ENCODE measurements at places on chromosomes 13 and 19.

- DNase-seq, result no peak
Measured at GRCh38 chr19:17020385-17020784, 6.2 kb downstream of the CPAMD8 start.

- no peak for DNase-seq
Measured at GRCh38 chr13:55302568-55302967, 1838.2 kb upstream of the PRR20A start.

GRCh38 chr13:89163096-89163495 lies 1491.9 kb downstream of the SLITRK5 start:
- no peak for DNase-seq

GRCh38 chr13:66558506-66558905 lies 671.6 kb downstream of the PCDH9 start:
- DNase-seq, result no peak

DNA sequence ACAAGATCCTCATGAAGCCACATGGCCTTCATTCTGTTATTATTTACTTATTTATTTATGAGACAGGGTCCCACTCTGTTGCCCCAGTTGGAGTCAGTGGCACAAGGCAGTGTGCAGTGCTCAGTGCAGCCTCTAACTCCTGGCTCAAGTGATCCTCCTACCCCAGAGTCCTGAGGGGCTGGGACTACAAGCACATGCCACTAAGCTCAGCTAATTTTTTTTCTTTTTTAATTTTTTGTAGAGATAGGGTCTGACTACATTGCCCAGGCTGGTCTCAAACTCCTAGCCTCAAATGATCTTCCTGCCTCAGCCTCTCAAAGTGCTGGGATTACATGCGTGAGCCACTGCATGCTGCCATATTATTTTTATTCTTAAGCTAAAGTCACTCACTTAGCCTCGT lies 241.4 kb downstream of the UQCRFS1 start:
- DNase-seq, result no peak

GRCh38 chr13:42645717-42646116 lies 71.8 kb downstream of the TNFSF11 start:
- DNase-seq, result no peak

DNA sequence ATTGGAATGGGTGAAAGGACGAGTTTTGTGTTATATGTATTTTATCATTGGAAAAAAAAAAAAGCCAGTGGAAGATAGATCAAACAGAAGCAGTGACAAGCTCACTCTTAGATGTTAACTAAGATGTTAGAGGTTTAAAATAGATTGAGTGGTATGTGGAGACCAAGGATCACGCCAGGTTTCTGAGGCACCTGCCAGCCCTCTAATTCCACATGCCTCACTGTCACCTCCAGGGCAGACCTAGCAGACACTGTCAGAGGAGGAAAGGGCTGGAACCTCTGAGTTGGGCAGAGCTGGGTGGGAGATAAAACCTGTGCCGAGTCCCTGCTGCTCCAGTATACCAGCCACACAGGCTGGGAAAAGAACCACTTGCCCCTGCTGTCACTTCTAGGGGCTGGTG lies 57.5 kb upstream of the SIAH3 start:
- DNase-seq, result no peak

GRCh38 chr13:33509642-33510229 lies 224.2 kb upstream of the STARD13 start:
- DNase-seq, result no peak

DNA sequence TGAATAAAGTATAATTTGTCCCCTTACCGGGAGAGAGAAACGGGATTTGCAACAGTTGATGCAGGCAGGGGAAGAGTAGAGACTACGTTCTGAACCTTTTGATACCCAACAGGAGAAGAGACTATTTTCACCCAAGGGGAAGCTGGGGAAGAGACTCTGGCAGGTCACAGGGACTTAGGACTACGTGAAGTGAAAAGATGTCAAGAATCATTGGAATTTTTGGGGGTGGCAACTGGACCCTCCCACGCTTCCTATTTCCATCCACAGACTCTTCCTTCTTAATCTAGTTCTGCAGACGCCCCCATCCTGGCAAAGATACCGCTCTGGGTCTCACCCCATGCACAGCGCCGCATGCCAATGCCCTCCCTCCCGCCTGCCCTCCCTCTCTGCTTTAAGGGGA lies 13.8 kb downstream of the CABP5 start:
- no peak for DNase-seq

- no peak for DNase-seq
Measured at GRCh38 chr19:10421240-10422045, 1.1 kb downstream of the PDE4A start.

DNA sequence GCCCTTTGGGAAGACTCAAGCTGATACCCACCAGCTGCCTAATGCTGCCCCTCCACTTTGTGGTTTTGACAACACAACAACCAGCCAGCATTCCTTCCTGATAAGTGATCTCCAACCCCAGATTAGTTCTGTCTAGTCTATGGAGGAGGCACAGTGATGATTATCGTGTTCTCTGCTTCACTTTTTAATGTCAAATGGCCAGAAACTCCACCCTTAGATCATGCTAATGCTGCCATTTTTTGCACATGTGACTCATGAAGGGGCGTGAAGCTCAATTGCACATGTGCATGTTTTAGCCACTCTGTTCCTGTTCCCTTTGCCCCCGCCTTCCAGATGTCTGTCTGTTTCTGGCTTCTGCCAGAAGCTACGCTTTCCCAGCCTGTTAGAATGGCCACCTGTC lies 199.8 kb downstream of the COG6 start:
- no peak for DNase-seq

GRCh38 chr19:28436320-28436719 lies 776.6 kb downstream of the UQCRFS1 start:
- peak; percentile 39 for DNase-seq

DNA sequence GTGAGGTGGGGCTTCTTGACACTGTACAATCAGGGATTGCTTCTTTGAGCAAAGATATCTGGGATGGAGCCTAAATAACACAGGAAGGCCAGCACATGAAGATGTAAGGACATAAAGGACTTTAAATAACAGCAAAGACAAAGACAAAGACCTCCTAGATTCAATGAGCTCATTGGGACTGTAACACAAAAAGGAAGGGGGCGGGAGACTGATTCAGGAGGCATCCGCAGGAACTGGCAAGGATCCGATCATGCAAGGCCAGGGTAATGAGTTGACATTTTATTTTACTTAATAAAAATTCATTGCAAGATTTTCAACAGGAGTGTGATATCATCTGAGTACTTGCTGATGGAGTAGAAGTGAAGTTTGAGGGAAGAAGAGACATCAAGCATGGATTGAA lies 121.5 kb downstream of the LHFPL6 start:
- DNase-seq, result no peak

GRCh38 chr13:60062502-60062901 lies 101.2 kb downstream of the DIAPH3 start:
- no peak for DNase-seq

DNA sequence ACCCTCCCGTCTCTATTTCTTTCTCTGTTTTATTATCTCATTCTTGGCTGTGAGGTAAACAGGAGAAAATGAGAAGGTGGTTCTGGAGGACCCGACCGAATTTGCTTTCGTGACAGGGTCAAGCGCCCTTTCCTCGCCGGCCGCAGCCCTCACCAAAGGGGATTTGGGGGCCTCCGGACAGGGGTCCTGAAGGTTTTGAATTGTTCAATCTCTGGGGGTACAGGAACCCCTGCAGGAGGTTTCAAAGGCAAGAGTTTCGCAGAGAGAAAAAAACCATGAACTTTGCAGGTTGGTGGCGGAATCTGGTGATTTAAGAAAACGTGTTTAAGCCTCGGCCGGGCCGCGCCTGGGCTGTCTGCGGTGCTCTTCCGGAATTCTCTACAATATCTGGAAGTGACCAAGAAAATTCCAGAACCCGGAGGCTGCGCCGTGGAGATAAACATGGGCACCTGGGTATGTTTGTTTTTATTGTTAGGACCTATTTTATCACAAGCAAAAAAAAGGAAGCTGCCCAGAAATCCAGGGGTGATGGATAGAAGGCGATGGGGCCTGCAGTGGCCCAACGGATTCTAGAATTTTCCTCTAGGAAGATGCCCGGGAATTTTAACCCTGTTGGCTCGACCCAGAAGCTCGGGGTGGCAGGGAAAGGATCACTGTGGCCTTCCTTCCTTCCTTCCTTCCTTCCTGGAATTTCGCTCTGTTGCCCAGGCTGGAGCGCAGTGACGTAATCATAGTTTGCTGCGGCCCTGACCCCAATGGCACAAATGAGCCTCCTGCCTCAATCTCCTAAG lies 14.2 kb upstream of the PTBP1 start:
- DNase-seq, result no peak

- DNase-seq, result no peak
Measured at GRCh38 chr13:29301027-29301426, 294.5 kb downstream of the SLC7A1 start.

- no peak for DNase-seq
Measured at GRCh38 chr13:110759710-110760109, 46.2 kb downstream of the ING1 start.

- no peak for DNase-seq
Measured at GRCh38 chr13:87952377-87952776, 281.2 kb downstream of the SLITRK5 start.

GRCh38 chr13:109496216-109496615 lies 290.2 kb downstream of the IRS2 start:
- no peak for DNase-seq

- no peak for DNase-seq
Measured at GRCh38 chr13:46468570-46469463, 81.8 kb upstream of the RUBCNL start.

GRCh38 chr19:42324655-42325307 lies 654 bp upstream of the MEGF8 start:
- no peak for DNase-seq

DNA sequence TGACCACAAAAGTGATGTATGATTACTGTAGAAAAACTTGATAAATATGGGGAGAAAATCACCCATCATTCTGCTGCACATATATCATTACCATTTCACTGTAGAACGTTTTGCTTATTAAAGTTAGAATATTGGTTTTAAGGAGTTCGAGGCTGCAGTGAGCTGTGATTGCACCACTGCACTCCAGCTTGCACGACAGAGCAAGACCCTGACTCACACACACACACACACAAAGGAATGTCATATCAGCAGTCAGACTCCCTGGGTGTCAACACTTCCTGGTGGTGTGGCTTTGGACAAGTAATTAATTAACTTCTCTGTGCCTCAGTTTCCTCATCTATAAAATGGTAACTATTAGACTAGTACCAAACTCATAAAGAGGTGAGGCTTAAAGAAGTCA lies 11.3 kb upstream of the PNMA8A start:
- DNase-seq, result no peak

DNA sequence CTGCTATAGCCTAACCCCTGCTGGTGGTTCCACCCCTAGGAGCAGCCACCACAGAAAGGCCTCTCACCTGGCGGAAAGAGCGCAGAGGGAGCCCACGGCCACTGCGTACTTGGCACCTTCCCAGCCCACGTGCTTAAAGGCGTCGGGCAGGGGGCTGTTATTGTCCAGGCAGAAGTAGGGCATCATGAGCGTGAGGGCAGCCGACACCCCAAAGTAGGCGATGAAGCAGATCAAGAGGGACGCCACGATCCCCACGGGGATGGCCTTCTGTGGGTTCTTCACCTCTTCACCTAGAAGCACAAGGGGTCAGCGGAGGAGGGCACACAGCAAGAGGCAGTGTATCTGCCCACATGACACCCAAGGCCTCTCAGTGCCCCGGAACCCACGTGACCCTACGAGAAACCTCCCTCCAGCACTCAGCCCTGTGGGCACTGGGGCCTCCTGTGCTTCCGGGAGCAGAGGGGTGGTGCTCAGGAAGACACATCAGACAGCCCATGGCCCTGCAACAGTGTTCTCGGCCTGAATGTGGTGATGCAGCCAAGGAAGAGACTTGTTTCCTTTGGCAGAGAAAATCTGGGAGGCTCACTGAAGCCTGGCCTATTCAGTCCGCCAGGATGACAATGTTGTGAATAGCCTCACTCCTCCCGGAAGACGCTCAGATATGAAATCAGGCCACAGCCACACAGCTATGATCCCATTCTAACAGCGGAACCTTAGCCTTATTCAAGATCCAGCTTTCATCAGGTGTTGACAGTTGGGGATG lies 72.1 kb downstream of the SLC7A1 start:
- DNase-seq, result no peak

- DNase-seq, result no peak
Measured at GRCh38 chr19:35207391-35207871, 21.1 kb downstream of the FAM187B start.

DNA sequence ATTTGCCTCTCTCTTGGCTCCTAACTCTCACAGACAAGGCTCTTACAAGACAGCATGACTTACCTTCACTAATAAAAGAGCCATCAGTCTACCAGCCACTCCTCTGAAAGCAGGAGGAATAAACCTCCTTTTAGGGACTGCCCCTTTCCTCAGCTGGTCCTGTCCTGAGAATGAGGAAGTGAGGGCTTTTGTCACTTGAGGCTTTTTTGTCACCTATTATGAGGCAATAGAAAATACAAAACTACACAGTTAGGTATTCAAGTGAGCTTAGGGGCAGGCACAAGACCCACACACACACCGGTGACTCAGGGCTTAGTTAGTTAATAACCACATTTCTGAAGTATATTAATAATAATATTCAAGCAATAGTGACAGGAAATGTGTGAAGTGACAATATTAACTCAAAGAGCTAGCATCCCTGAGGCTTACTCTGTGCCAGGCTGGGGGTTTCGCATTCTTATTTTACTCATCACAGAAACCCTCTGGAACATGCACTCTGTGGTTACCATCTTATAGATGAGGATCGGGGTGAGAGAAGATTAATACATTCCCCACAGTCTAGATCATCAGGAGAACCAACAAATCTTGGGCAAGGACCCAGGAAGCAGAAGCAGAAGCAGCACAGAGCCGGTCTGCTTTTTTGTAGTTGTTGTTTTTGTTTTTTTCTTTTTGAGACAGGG lies 379.9 kb downstream of the LIG4 start:
- DNase-seq, result peak; percentile 4

GRCh38 chr19:33508941-33509614 lies 12.5 kb downstream of the PEPD start:
- no peak for DNase-seq

DNA sequence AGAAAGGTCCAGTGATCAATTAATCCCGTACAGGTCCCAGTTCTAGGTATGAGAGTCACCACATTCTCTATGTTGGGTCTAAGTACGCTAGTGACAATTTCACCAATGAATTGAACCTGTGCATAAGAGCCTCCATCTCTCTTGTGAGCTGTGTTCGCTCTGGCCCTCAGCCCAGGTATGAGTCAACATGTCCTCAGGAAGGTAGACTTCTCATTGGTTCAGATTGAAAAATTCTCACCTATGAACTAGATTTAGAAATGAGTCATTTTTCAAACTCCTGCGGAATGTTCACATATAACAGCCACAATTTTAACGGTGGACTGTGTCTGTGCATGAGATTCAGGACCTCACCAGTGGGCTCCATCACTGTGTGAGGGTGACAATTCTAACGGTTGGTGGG lies 12.7 kb upstream of the ZNF43 start:
- peak; percentile 39 for DNase-seq

- DNase-seq, result no peak
Measured at GRCh38 chr13:48398450-48399095, 14.3 kb downstream of the LPAR6 start.

Measured in NCI-H2029 (cell line).